ENCODE measurements at places on chromosomes 5 and 9.

GRCh38 chr9:69466151-69466550, 141.1 kb downstream of the ENTREP1 start:
- no peak for DNase-seq

- DNase-seq: no peak
These were observed 2.5 kb upstream of the LPCAT1 start for GRCh38 chr5:1526190-1526631.

GRCh38 chr5:97229196-97229595, 46.1 kb upstream of the RIOK2 start:
- no peak for DNase-seq

GRCh38 chr5:131363811-131364506, 100.1 kb downstream of the CDC42SE2 start:
- no peak for DNase-seq

- no peak for DNase-seq
These were observed 17.4 kb downstream of the PPP6C start for GRCh38 chr9:125172031-125172755.

DNA sequence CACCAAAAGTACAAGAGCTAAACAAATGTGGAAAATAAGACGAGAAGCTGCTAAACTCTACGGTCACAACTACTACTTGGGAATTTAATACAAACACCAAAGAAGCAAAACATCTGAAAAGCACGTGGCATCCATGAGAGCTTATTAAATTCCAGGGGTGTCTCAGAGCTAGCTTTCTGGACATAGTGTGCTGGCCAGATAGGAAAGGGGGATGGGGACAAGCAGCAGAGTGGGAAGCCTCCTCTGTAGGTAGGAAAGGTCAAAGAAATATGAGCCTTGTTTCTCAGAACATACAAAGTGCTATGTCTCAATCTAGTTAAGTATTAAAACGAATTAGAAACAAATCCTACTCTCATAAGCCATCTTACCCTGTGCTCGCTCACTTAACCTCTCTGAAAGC, 51.3 kb upstream of the GOLPH3 start:
- no peak for DNase-seq

DNA sequence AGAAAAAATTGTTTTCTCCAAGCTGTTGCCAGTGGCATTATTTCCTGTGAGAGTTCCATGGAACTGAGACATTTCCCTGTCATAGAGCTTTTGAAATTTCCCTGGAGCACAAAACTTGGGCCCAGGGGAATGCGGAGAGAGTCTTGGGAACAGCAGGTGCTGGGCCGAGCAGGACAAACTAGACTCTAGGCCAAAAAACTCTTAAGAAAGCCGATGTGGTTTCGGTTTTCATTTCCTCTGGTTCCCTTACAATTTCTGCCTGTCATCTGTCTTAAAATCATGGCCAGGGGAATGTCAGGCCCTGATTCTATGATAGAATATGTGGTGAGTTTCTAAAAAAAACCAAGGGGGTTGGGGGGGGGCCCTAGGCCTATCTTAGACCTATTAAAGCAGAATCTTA, 4.6 kb downstream of the SLC35A4 start:
- peak; percentile 58 for DNase-seq

GRCh38 chr5:60636001-60636400, 64.0 kb downstream of the DEPDC1B start:
- DNase-seq: no peak
